ENCODE measurements at places on chromosomes 13 and 19.

GRCh38 chr19:51599084-51599483, 28.0 kb downstream of the ZNF175 start:
- no peak for DNase-seq

GRCh38 chr19:57016491-57016890, 103.3 kb upstream of the USP29 start:
- DNase-seq: no peak

DNA sequence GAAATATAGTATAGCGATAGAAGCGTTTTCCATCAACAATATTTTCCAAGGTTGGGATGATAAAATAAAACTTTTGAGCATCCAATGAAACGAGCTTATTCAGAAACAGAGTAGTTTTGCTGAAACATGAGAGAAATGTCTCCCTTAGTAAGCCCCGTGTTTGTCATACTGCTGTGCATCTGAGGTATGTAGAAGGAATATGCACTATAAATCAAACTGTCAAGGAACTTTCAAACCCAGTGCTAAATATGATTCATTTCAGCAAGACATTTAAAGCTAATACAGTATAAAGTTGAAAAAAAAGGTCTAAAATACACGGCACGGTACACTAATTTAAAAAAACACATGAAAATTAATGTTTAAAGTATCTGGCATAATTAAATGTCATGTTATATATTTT, 546.2 kb downstream of the SLITRK5 start:
- no peak for DNase-seq

- DNase-seq: no peak
These were observed 21.4 kb upstream of the ZNF730 start for GRCh38 chr19:23095418-23095817.

- DNase-seq: no peak
These were observed 4.5 kb upstream of the TIMM44 start for GRCh38 chr19:7947939-7948338.

Measured in NCI-H510A (cell line).